ENCODE measurements at places on chromosomes 2 and 18. TPM values are rescaled to one million over a fixed set of nuclear protein-coding genes. Genes with fewer than 3 reads are reported as not detected.
A peak's percentile ranks its signal among the peaks of the same experiment; 100 is the strongest.

Gene PROM2
- 0.50 TPM for total RNA-seq

Gene NR4A2
- total RNA-seq, result 0.56 TPM

Gene GAL3ST2
- not detected for total RNA-seq

Gene OR6B2
- total RNA-seq, result not detected

Gene ATP6V1B1
- total RNA-seq, result not detected

Gene RAB1A
- total RNA-seq, result 84.7 TPM

Gene GALNT14
- 18.5 TPM for total RNA-seq

Gene PCBP1
- total RNA-seq, result 351 TPM

DNA sequence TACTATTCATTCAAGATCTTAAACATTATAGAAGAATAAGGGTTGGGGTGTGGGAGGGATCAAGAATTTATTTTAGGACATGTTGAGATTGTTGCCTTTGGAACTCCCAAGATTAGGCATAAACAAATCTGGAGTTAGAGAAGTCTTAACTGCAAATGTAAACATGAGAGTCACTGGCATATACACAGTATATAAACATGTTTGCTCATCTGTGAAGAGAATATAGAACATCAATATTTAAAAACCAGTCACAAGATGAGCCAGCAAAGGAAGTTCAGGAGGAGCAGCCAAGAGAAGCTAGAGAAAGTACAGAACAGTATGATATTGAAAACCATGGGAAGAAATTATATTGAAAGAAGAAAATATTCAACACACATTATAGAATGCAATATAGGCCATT lies 638.6 kb upstream of the SLC39A10 start:
- H3K27ac ChIP-seq, result no peak overlapping the region
- no peaks in the 10 kb centered on the region for H3K4me1 ChIP-seq
- DNase-seq, result no peak
- no peak overlapping the region for H3K4me3 ChIP-seq
- no peaks in the 10 kb centered on the region for H3K36me3 ChIP-seq

- no peak for DNase-seq
- H3K4me1 ChIP-seq, result no peaks in the 10 kb centered on the region
- H3K27me3 ChIP-seq, result no peaks in the 10 kb centered on the region
- H3K4me3 ChIP-seq, result no peak overlapping the region
- peaks cover 36% of the 10 kb centered on the region for H3K36me3 ChIP-seq
These were observed 30.9 kb downstream of the HTR2B start for GRCh38 chr2:231093933-231094332.

GRCh38 chr2:189015359-189015758 lies 41.2 kb downstream of the COL3A1 start:
- no peak for DNase-seq
- no peaks in the 10 kb centered on the region for H3K4me1 ChIP-seq
- H3K4me3 ChIP-seq, result no peak overlapping the region
- no peak overlapping the region for H3K27ac ChIP-seq

DNA sequence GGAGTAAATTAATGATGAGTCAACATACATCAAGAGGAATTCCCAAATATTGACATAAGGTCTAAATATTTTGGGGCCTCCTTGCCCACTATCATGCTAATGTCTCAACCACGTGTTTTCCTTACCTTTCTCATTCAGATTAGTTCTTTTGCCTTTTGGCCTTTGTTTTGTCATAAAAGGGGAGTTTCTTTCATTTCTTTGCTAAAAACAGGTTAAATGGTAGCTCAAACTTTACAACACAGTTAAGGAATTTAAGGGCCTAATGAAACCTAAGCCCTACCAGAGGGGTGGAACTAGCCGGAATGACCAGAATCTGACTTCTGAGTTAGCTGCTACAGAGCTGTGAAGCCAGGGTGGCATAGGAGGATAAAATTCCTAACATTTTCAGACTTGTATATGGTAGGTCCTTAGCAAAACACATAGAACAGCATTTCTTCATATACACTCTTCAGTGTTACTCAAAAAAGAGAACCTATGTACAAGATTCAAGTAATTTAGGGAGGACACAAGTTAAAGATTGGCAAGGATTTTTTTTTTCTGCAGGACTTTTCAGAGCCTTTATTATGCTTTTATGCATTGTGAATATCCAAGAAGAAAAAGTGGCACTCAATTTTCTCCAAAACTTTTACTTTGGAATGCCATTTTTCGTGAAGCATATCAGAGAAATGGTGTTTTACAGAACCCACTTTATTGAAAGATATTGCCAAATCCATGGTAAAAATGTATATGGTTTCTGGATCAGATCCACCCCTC lies 633.1 kb downstream of the ARHGAP15 start:
- H3K36me3 ChIP-seq, result peaks cover 18% of the 10 kb centered on the region
- H3K27me3 ChIP-seq, result no peaks in the 10 kb centered on the region
- H3K4me1 ChIP-seq, result no peaks in the 10 kb centered on the region
- H3K4me3 ChIP-seq, result no peak overlapping the region
- no peak overlapping the region for H3K27ac ChIP-seq

DNA sequence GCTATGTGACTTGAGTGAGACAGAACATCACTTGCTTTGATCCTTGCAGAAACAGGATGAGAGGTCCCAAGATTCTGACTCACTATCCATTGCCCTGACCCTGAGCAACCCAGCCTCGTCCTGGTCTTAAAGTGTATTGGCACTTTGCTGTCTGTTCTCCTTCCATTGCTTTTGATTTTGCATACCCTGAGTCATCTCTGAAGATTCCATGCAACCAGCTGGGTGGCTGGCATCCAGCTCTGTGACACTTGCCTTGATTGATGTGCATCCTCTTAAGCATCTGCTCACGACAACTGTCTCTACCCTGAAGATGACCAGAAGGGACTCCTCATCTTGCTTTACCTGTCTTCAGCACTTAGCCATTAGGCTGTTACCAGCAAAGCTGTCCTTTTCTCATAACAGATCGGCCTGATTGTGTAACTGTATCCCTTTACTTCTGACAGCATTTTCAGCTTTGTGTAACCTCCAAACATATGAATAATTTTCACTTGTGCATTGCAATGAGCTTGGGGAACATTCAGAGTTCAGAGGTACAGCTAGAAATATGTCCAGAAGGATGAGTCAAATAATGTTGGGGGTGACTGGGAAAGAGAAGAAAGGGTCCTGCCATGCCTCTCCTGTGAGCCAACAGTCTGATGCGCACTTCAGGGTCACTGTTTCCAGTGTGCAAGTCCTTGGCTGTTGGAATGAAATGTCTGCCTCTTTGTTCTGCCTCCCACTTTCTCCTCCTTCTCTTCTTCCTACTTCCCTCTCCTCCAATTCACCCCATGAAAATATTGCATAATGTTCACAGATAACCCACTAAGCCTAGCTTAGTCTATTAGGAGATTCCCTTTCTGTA lies 249.7 kb upstream of the OSR1 start:
- H3K4me3 ChIP-seq, result no peak overlapping the region
- H3K4me1 ChIP-seq, result no peaks in the 10 kb centered on the region
- no peak overlapping the region for H3K27ac ChIP-seq

DNA sequence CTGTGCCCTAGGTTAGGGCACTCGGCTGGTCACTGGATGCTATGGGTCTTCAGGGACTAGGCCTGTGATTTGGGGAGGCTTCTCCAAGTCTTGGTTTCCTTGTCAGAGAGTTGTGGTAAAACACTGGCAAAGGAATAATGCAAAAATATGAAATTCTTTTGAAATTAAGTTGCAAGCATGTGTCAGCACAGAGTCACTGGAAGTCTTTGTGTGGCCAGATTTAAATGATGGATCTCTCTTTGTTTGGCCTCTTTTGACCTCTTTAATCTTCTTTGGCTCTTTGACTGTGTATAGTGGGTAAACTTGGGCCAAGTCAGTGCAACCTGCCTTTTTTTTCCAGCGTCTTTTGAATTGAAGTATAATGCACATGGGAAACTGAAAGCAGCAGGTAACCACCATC lies 12.1 kb downstream of the HK2 start:
- DNase-seq, result no peak

DNA sequence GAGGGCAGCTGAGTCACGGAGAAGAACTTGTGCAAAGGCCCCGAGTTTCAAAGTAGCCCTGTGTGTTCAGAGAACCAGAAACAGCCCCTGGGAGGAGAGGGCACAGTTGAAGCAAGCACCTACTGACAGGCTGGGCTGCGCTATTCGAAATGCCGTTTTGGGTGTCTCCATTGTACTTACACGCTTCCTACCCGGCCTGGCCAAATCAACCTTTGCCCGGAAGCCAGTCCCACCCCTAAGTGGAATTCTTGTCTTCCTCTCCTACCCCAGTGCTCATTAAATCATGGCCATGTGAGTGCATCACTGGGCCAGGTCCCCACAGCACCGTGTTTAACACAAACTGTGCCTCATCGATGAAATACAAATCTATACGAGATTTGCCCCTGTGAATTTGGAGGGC lies 6.0 kb downstream of the DIPK1C start:
- no peaks in the 10 kb centered on the region for H3K36me3 ChIP-seq
- peaks cover 2% of the 10 kb centered on the region for H3K27me3 ChIP-seq
- H3K4me3 ChIP-seq, result no peak overlapping the region

DNA sequence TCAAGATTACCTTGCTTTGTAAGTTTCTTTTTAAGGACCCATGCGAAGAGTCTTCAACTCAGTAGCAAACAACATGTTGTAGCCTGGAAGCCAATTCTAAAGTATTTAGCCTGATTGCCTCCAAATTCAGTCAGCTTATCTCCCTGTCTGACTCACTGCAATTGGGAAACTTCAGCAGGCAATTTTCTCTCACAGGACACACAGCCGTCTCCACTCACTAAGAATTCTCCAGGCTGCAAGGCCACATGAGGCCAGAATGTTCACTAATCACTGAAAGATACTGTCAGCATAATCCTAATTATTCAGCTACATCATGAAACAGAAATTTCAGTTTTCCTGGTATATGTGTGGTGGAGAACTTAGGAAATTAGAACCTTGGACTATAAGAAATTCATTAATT lies 78.1 kb upstream of the PDE1A start:
- H3K27ac ChIP-seq, result no peak overlapping the region
- no peak for DNase-seq
- H3K4me1 ChIP-seq, result no peaks in the 10 kb centered on the region

- DNase-seq, result no peak
- H3K4me1 ChIP-seq, result no peaks in the 10 kb centered on the region
- no peak overlapping the region for H3K4me3 ChIP-seq
- H3K27me3 ChIP-seq, result no peaks in the 10 kb centered on the region
- no peaks in the 10 kb centered on the region for H3K36me3 ChIP-seq
These were observed 66.3 kb upstream of the GLI2 start for GRCh38 chr2:120669121-120669952.

GRCh38 chr2:7083580-7084509 lies 166.6 kb downstream of the RNF144A start:
- H3K27me3 ChIP-seq, result no peaks in the 10 kb centered on the region
- no peak overlapping the region for H3K4me3 ChIP-seq
- no peak for DNase-seq

DNA sequence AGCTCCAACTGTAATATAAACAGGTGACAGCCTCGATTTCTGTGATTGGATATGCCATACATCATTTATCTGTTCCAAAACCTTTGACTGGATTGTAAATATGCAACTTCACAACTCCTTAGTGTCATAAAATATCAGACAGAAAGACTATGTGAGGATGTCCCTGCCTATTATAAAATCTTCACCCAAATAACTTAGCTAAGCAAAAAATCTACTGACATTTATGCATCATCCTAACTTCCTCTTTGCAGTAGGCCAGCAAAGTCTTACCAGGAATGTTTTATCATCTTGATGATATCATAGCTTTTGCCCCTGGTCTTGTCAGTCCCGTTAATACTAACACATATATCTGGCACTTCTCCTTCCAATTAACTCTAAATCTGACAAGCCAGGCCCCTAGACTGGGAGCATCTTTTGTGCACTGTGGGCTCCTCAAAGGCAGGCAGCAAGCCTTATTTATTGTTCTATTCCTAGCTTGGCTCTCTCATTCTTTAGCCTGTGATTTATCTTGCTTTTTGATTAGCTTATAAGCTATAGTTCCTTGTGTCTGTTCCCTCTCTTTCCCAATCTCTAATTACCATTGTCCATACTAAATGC lies 356.5 kb upstream of the HNMT start:
- no peaks in the 10 kb centered on the region for H3K4me1 ChIP-seq
- no peak for DNase-seq
- H3K27ac ChIP-seq, result no peak overlapping the region
- H3K4me3 ChIP-seq, result no peak overlapping the region
- H3K27me3 ChIP-seq, result no peaks in the 10 kb centered on the region

DNA sequence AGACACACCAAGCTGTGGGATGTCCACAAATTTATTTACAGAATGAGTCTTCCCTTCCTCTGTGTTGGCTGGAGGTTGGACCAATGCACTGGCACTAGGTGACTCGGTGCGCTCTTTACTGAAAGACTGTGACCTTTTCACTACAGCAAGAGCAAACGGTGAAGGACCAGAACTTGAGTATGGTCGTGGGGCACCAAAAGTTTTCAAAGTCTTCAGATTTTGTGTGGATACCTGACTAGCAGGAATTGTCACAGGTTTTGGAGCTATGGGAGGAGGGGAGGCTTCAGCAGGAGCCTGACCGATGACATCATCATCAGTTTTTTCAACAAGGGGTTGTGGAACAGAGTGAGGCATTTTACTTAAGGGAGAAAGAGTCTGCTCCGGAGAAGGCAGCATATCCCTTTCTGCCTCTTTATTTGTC lies 73.0 kb upstream of the GRB14 start:
- no peak for DNase-seq
- H3K36me3 ChIP-seq, result peaks cover 62% of the 10 kb centered on the region
- H3K4me1 ChIP-seq, result no peaks in the 10 kb centered on the region
- H3K4me3 ChIP-seq, result no peak overlapping the region

GRCh38 chr2:53786352-53786704 lies 425 bp downstream of the ASB3 start:
- H3K4me3 ChIP-seq, result peak overlapping the region; percentile 76
- peak; percentile 82 for DNase-seq
- no peaks in the 10 kb centered on the region for H3K36me3 ChIP-seq
- H3K27me3 ChIP-seq, result no peaks in the 10 kb centered on the region
- H3K27ac ChIP-seq, result peak overlapping the region; percentile 92

GRCh38 chr18:35470435-35470834 lies 27.3 kb downstream of the INO80C start:
- H3K4me3 ChIP-seq, result no peak overlapping the region
- H3K27me3 ChIP-seq, result no peaks in the 10 kb centered on the region
- H3K4me1 ChIP-seq, result peaks cover 15% of the 10 kb centered on the region
- DNase-seq, result no peak
- no peaks in the 10 kb centered on the region for H3K36me3 ChIP-seq
- no peak overlapping the region for H3K27ac ChIP-seq

GRCh38 chr2:6294791-6295190 lies 570.9 kb downstream of the CMPK2 start:
- H3K27me3 ChIP-seq, result no peaks in the 10 kb centered on the region
- DNase-seq, result no peak
- H3K4me1 ChIP-seq, result no peaks in the 10 kb centered on the region
- no peaks in the 10 kb centered on the region for H3K36me3 ChIP-seq
- no peak overlapping the region for H3K27ac ChIP-seq
- no peak overlapping the region for H3K4me3 ChIP-seq

GRCh38 chr2:49714454-49714853 lies 560.1 kb upstream of the FSHR start:
- H3K36me3 ChIP-seq, result no peaks in the 10 kb centered on the region
- DNase-seq, result no peak
- H3K27me3 ChIP-seq, result no peaks in the 10 kb centered on the region
- no peak overlapping the region for H3K27ac ChIP-seq

Data from spleen (tissue), 13 donors.